Activated T-cell treated with anti-CD3 and anti-CD28 coated beads, Interleukin-2, amount 50 U/mL, for 72 hours (primary cell): ENCODE measurements at places on chromosomes 4 and X. TPM values are rescaled to one million over a fixed set of nuclear protein-coding genes. Genes with fewer than 3 reads are reported as not detected.
A peak's percentile ranks its signal among the peaks of the same experiment; 100 is the strongest.

SHOX gene
- not detected for total RNA-seq

- no peak for DNase-seq
Observed at GRCh38 chr4:102736636-102737549, 23.9 kb downstream of the MANBA start.

FAM133A gene
- not detected for total RNA-seq

GRCh38 chr4:5212255-5213013, 161.2 kb downstream of the STK32B start:
- no peak for DNase-seq

DNA sequence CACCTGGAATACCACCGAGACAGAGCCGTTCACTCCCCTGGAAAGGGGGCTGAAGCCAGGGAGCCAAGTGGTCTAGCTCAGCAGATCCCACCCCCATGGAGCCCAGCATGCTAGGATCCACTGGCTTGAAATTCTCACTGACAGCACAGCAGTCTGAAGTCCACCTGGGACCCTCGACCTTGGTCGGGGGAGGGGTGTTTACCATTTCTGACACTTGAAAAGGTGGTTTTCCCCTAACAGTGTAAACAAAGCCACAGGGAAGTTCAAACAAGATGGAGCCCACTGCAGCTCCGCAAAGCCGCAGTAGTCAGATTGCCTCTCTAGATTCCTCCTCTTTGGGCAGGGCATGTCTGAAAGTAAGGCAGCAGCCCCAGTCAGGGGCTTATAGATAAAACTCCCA, 243.2 kb downstream of the RASL11B start:
- DNase-seq = no peak

DNA sequence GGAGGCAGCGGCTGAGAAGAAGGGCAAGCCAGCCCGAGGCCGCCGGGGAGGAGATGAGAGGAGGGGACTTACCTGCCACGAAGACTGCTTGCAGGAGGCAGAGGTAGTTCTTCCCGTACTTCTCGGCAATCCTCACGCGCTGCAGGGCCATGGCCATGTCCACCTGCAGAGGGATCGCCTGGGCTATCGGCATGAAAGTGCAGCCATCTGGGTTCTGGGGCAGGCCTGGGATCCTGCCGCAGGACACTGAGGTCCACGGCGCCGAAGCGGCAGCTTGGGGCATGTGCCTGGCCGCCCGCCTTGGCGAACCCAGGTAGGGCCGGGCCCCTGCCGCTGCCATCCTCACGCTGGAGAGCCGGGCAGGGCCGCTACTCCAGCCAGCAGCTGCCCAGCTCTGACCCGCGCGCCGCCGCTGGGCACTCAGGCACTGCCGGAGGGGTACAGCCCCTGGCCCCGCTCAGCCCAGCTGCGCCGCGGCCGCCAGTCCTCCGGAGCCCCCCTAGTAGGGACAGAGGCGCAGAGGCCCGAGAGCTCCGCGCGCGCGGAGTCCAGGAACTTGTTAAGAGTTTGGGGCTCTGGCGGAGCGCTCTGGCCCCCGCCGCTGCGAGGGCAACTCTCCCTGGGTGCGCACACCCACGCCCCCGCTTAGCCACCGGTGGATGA, 16.0 kb downstream of the MCF2 start:
- DNase-seq = no peak

- peak; percentile 59 for DNase-seq
Observed at GRCh38 chr4:15003891-15004738, 1.8 kb downstream of the CPEB2 start.

- DNase-seq = no peak
Observed at GRCh38 chr4:8330821-8331574, 61.4 kb downstream of the HTRA3 start.

- DNase-seq = no peak
Observed at GRCh38 chr4:179624768-179625181, 2182.5 kb upstream of the AGA start.

- DNase-seq = no peak
Observed at GRCh38 chr4:36128689-36129088, 115.6 kb downstream of the ARAP2 start.

DNA sequence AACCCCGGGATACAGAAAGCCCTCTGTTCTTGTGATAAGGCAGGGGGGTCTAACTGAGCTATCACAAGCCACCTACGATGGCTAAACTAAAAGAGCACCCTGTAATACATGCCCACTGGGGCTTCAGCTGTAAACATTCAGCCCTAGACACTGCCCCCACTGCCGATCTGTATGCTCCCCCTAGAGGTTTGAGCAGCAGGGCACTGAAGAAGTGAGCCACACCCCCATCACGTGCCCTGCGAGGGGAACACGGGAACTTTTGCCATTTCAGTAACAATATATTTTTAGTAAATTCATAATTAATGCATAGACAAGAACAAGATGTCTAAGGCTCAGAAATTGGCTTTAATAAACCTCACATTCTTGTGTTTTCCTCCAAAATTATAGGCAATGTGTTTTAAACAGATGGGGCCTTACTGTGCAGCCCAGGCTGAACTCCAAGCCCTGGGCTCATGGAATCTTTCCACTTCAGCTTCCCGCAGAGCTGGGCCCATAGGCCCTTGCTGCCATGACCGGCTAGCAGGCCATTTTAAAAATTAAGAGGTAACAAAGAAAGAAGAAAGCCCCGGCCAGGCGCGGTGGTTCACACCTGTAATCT, 235.3 kb upstream of the SFRP2 start:
- peak; percentile 4 for DNase-seq

SMR3B gene
- not detected for total RNA-seq

- no peak for DNase-seq
Observed at GRCh38 chr4:163762741-163763140, 268.3 kb downstream of the TMA16 start.

GRCh38 chr4:48635310-48635709, 144.8 kb downstream of the FRYL start:
- DNase-seq = peak; percentile 5

GIMD1 gene
- total RNA-seq = not detected

GRCh38 chr4:112901962-112902411, 147.5 kb upstream of the ANK2 start:
- DNase-seq = no peak

- no peak for DNase-seq
Observed at GRCh38 chrX:78693012-78693411, 33.9 kb upstream of the RTL3 start.

VSIG1 gene
- 0.22 TPM for total RNA-seq

DNA sequence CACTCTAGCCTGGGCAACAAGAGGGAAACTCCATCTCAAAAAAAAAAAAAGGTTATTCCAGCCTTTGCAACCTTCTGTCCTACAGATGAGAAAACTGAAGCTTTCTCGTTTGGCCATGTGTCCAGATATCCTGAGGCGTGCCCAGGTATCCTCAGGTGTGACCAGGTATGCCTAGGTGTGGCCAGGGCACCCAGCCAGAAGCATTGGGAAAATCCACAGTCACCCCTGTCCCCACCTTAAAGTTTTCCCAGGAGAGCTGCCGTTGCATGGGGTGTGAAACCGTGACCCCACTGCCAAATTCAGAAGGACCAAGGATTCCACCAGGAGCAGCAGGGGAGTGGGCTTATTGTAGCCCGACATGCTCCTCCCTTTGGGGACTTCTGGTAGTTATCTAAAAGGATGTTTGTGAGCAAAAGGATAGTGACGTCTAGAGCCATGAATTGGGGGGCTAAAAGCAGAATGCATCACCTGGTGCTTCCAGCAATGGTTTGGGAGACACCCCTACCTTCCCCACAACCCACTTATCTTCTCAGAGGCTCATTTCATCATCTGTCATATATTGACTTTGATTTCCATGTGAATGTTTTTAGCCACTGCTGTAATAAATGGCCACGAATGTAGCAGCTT, 4.0 kb upstream of the DHRSX start:
- no peak for DNase-seq

MFAP3L gene
- total RNA-seq = 1.7 TPM

HSFX4 gene
- total RNA-seq = not detected

GRCh38 chr4:56690393-56690792, 9.3 kb upstream of the HOPX start:
- no peak for DNase-seq

- no peak for DNase-seq
Observed at GRCh38 chrX:97389761-97390192, 506.1 kb downstream of the RPA4 start.

AFF2 gene
- total RNA-seq = 2.8 TPM

TIMM8A gene
- total RNA-seq = 15.7 TPM

- peak; percentile 2 for DNase-seq
Observed at GRCh38 chrX:118973389-118974087, 880 bp upstream of the LONRF3 start.

GRCh38 chr4:153471698-153472093, 5.5 kb downstream of the TMEM131L start:
- DNase-seq = peak; percentile 44

TMPRSS11F gene
- total RNA-seq = not detected

MAGEC3 gene
- not detected for total RNA-seq

- no peak for DNase-seq
Observed at GRCh38 chr4:105455998-105456397, 17.9 kb downstream of the PPA2 start.

FHDC1 gene
- 0.14 TPM for total RNA-seq

DNA sequence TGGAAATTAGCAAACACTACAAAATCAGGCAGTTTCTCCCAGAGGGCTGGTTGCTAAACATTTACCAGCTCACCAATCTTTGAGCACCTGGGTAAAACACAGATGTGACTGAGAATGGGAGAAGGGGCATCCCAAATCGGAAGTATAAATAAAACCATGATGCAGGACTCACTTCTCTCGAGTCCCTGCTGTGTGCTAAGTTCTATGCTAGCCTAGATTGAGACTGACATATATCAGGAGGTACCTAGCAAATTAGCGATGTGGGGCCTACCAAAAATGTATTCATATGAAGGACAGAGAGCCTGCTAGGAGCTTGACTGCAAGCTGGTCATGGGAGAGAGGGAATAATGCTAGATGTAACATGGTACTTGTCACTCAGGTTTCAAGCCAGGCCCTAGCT, 171.9 kb upstream of the PGRMC2 start:
- no peak for DNase-seq

PDGFC gene
- total RNA-seq = not detected

DNA sequence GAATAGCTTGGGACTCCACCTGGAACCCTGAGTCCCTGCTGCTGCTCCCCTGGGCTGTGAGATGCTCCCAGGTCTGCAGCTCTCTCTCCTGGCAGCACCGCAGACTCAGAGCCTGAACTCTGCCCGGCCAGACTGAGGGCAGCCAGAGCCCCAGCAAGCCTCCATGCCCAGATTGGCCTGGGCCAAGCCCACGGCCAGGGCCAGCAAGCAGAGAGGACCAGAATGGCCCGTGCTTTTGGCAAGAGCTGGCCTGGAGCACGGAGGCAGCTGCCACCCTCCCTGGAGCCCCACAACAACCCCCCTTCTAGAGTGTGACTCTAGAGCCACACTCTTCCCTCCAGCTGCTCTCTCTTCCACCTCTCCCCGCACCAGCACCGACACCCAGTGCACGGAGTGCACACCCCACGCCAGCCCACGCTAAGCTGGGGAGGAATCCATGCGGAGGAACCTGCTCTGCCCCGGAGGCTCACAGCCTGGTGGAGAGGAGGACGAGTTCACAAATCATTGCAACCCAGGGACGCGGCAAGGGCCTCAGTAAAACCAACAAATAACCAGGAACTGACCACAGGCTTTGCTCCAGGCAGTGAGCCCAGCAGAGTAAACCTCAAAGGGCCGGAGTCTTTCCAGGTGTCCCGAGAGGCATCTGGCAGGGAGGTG, 110.3 kb downstream of the HMX1 start:
- DNase-seq = no peak

PPARGC1A gene
- total RNA-seq = not detected

ASIC5 gene
- total RNA-seq = not detected

GRCh38 chrX:120797188-120797851, 78.3 kb downstream of the CT47B1 start:
- no peak for DNase-seq

TRPC5OS gene
- not detected for total RNA-seq

DNA sequence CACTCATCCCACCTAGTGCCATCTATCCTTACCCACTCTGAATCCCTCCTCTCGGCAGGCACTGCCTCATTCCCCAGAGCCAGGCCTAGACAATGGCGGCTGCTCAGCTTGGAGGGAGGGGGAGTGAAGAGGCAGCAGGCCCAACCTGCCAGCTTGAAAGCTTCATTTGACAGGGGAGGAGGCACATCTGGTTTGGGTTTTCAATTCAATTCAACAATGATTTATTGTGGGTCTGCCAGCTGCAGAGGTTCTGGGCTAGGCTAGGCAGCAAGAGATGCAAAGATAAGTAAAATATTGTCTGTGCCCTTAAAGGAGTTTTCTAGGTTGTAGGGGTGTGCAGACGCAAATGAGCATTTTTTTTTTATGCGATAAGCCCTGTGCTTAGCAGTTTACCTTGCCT, 58.5 kb downstream of the RTL9 start:
- DNase-seq = no peak

DNA sequence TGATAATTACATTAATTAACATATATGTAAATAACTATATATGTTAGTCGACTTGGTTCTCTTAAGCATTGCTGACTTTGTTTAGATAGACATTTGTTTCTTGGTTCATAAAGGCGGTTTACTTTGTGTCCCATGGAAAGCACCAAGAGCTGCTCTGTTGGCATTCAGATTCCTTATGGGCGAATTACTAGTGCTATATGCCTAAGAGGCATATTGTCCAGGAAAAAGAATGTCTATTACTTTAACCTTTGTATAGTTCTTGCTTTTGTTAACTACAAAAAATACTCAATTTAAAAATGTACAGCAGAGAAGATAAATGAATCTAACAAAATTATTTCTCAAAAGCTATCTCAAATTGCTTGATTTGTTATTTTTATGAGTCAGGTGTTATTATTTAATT, 532.8 kb downstream of the FAT4 start:
- DNase-seq = no peak

DNA sequence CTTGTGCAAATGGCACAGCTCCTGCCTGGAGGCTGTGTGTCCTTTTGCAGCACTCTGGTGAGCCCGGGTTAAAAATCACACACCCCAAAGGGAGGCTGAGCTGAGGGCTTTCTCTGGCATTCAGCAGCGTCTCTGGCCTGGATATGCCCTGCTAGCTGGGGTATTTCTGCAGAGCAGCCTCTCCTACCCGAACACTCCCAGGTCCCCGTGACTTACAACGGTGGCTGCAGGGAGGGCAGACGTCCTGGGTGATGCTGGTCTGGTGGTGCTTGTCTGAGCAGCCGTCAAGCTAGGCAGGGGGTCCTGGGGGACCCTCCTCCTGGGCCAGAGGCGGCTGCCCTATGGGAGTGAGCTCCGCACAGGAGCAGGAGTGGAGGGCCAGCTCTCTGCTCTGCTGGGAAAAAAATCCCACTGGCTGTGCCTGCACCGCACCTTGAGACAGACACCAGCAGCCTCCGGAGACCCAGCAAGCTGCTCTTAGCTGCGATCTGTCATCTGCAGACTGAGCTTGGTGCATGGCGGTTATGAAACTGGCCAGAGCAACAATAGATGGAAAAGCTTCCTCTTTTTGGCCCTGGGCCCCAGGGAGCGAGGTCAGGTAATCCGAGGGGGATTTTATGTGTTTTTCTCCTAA, 41.3 kb upstream of the ASMTL start:
- no peak for DNase-seq

GRCh38 chr4:76494243-76494642, 59.2 kb downstream of the SHROOM3 start:
- DNase-seq = no peak

XAGE1A gene
- total RNA-seq = not detected

- peak; percentile 91 for DNase-seq
Observed at GRCh38 chrX:20266810-20267606, at the start of gene RPS6KA3. Gene RPS6KA3, minus strand, starts transcription at chrX:20266909. Its CDS starts 277 bp downstream, at chrX:20266632.

- no peak for DNase-seq
Observed at GRCh38 chr4:52192721-52193135, 141.6 kb downstream of the SPATA18 start.

- DNase-seq = no peak
Observed at GRCh38 chr4:170931321-170931720, 841.6 kb upstream of the AADAT start.

ADGRL3 gene
- not detected for total RNA-seq
